ENCODE measurements at places on chromosomes 12 and 14. TPM values are rescaled to one million over a fixed set of nuclear protein-coding genes. Genes with fewer than 3 reads are reported as not detected.

The SLC8A3 gene
- 31.8 TPM for total RNA-seq

DNA sequence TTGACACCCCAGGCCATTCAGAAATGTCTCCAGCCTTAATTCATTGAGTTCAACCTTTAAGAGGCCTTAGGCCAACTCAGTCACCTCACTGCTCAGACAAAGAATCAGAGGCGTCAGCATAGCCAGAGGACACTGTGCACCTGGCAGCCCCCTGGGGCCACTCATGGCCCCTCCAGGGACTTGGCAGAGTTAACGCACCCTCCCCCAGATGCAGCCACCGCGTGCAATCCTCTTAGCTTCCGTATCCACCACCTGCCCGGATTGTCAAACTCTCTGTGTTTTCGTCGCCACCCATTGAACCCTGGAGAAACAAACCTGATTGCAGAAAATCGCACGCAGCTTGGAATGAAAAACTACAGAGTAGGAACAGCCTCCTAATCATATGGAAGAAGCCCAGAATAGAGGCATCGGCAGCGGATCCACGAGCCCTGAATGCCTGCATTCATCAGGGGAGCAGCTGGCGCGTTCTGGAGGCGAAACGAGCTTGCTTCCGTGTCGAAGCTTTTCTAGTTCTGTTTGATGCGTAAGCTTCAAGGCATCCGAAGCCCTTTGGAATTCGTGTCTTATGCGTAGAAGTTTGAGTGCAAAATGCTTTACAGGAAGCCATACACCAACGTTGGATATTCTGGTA lies 22.4 kb downstream of the BRI3BP start:
- no peak for DNase-seq

GRCh38 chr12:131721548-131721947 lies 10.7 kb downstream of the SFSWAP start:
- no peak for DNase-seq

DNA sequence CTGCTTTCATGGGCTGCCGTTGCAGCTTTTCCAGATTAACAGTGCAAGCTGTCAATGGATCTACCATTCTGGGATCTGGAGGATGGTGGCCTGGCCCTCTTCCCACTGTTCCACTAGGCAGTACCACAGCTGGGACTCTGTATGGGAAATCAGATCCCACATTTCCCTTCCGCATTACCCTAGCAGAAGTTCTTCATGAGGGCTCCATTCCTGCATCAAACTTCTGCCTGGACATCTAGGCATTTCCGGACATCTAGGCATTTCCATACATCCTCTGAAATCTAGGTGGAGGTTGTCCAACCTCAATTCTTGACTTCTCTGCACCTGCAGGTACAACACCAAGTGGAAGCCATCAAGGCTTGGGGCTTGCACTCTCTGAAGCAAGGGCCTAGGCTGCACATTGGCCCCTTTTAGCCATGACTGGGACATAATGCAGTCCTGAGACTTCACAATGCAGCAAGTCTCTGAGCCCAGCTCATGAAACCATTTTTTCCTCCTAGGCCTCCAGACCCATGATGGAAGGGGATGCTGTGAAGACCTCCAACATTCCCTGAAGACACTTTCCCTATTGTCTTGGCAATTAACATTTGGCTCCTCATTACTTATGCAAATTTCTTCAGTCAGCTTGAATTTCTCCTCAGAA lies 863.3 kb downstream of the C12orf50 start:
- DNase-seq: no peak

GRCh38 chr12:104421343-104421742 lies 35.4 kb upstream of the CHST11 start:
- no peak for DNase-seq

The CMA1 gene
- 0.92 TPM for total RNA-seq

GRCh38 chr12:89348894-89349699 lies 3.2 kb downstream of the DUSP6 start:
- no peak for DNase-seq

DNA sequence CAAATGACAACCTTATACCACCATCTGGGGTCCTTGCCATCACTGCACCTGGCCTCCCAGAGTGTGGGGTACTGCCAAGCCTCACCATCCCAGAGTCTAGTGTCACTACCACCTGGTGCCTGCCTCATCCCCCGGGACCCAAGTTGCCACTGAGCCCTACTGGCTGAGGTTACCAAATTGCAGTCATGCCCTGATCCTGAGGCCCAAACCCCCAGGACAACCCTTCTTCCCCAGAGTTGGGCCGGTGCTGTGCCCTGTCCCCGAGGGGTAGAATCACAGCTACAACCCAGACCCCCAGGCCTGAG lies 8.4 kb upstream of the SFSWAP start:
- DNase-seq: no peak

DNA sequence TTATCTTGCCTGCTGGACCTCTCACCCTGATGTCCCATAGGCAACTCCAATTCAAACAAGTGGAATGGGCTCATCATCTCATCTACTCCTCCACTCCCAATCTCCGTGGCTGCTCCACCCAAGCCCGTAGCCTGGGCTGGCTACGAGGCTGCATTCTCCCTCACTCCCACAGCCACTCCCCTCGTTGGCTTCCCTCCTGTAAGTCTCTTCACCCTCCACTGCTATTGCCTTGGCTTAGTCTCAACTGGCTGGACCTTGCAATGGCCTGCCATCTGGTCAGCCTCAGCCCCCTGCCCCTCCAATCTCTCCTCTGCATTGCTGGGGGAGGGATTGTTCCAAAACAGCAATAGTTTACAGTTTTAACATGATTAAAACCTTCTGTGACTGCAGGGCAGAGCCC lies 44.4 kb upstream of the PELI2 start:
- DNase-seq: no peak

- no peak for DNase-seq
Measured at GRCh38 chr12:121034616-121035305, 4.3 kb downstream of the OASL start.

DNA sequence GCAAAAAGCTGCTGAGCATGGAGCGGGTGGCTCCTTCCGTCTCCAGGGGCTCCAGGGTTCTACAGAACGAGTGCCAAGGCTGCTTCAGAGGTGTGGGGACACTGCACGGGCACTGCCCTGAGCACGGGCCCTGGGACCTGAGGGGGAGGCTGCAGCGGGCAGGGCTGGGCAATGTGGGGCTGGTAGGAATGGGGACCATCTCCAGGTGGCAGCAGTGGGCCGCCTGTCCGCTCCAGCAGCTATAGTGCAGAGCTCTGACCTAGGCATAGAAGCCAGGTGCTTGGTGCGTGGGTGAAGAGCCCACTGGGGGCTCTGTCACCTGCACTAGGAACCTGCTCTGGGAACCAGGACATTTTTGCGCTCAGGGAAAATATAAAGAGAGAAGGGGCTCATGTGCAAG lies 22.3 kb downstream of the HDAC7 start:
- DNase-seq: no peak

GRCh38 chr14:89331398-89331797 lies 85.6 kb downstream of the FOXN3 start:
- DNase-seq: no peak

- no peak for DNase-seq
Measured at GRCh38 chr12:22935501-22935900, 310.5 kb downstream of the ETNK1 start.

DNA sequence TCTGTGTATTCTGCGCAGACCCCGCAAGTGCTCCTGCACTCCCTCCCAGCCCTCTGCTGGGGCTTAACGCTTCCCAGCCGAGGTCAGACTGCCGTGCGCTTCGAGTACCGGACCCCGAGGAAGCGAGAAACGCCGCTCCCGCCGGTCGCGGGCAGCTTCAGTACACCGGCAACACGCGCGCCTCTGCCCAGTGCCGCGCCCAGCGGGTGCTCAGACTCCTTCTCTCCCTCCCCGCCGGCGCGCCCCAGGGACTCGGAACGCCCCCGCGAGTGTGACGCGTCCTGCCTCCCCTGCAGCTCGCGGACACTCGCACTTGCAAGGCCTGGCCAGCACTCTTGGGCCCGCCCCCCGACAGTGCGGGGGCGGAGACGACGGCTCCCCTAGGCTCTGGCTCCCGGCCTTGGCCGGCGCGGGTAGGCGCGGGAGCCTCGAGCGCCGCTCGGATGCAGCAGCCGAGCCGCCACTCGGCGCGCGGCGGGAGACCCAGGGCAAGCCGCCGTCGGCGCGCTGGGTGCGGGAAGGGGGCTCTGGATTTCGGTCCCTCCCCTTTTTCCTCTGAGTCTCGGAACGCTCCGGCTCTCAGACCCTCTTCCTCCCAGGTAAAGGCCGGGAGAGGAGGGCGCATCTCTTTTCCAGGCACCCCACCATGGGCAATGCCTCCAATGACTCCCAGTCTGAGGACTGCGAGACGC lies at the start of gene PTGER2:
Gene PTGER2, plus strand, starts transcription at position 410 of the 692 bp plus-strand sequence. Its CDS starts 237 bp downstream, at position 647.
- peak; percentile 88 for DNase-seq

DNA sequence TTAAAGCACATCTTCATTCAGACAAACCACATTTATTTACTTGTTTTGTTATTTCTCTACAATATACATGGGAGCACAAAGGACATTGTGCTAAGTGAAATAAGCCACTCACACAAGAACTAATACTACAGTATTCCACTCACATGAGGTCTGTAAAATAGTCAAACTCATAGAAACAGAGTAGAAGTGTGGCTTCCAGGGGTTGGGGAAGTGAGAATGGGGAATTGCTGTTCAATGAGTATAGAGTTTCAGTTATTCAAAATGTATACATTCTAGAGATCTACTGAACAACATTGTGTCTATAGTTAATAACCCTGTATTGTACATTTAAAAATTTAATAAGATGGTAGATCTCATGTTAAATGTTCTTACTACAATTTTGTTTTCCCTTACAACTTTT lies 88.8 kb downstream of the ATXN7L3B start:
- DNase-seq: no peak

GRCh38 chr12:118436002-118436730 lies 59.8 kb downstream of the SUDS3 start:
- DNase-seq: no peak

DNA sequence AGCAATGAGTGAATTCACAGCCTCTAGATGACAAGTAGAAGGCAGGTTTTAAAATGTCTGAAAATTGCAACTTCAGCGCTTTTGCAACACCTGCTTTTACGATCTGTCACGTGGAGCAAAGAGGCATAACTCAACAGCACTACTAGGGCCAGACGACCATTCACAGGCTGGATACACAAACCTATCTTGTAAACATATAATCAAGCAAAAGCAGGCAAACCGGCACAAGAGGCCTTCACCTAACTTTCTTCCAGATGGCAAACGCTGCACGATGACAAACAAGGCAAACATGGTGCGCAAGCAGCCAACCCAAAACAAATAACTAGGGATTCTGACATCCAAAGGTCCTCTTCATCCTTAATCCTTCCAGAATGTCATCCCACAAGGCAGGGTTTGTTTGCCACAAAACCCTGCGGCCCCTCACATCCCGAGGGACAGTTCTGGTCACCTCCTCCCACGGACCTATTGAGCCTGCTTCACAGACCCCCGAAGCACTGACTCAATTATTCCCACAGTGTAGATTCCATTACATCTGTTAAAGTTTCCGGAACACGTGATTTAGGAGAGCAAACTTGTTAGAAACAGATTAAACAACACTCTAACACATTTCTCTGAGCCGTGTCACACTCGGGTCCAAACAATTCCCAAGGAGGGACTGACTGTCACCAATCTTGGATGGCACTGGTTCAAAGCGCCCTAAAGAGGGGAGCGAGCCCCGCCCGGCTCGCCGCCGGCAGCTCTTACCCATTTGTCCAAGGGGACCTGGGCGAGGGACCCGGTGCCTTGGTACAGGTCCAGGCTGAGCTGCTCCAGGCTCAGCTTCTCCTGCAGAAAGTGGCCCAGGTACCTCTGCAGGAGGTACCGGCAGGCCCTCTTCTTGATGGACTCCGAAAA lies 823 bp downstream of the ATG2B start:
- no peak for DNase-seq

The KRT6A gene
- total RNA-seq: 1.4 TPM

The PRR4 gene
- total RNA-seq: 1.9 TPM

- DNase-seq: no peak
Measured at GRCh38 chr12:88522961-88523360, 57.3 kb downstream of the KITLG start.

- DNase-seq: no peak
Measured at GRCh38 chr14:105136401-105137322, 31.9 kb downstream of the JAG2 start.

- DNase-seq: no peak
Measured at GRCh38 chr12:6757028-6757690, 4.2 kb upstream of the MLF2 start.

- no peak for DNase-seq
Measured at GRCh38 chr12:120015313-120015712, 26.3 kb downstream of the BICDL1 start.

The NPFF gene
- not detected for total RNA-seq

GRCh38 chr12:54032627-54033100 lies at the start of gene HOXC5:
TSS of gene HOXC5 (plus strand) at chr12:54033050. CDS start at chr12:54033123, 73 bp downstream.
- DNase-seq: peak; percentile 76

- peak; percentile 89 for DNase-seq
Measured at GRCh38 chr14:64879635-64880220, at the start of gene SPTB. TSS of gene SPTB (minus strand) at chr14:64879907. CDS start at chr14:64823094, 56,813 bp downstream.

The GARIN6 gene
- not detected for total RNA-seq
